ENCODE measurements at places on chromosomes 6 and 20. TPM values are rescaled to one million over a fixed set of nuclear protein-coding genes. Genes with fewer than 3 reads are reported as not detected.

DNA sequence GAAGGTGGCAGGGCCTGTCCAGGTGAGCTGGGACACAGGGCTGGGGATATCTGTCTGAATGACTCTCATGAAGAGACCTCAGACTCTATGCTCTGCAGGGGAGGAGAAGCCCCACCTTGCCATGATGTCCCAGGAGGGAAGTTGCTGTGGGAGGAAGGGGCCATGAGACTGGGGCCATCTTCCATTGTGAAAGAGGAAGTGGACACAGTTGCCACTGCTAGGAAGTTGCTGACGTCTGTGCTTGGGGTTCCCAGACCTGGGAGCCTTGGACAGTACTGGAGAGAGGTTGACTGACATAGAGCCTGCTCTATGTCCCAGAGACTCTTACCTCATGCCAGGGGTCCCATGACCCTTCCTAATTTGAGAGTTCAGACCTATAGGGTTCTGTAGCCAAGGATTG is 24.5 kb downstream of the SIRPB1 start:
- no peak for DNase-seq

Gene PCK1
- total RNA-seq = not detected

DNA sequence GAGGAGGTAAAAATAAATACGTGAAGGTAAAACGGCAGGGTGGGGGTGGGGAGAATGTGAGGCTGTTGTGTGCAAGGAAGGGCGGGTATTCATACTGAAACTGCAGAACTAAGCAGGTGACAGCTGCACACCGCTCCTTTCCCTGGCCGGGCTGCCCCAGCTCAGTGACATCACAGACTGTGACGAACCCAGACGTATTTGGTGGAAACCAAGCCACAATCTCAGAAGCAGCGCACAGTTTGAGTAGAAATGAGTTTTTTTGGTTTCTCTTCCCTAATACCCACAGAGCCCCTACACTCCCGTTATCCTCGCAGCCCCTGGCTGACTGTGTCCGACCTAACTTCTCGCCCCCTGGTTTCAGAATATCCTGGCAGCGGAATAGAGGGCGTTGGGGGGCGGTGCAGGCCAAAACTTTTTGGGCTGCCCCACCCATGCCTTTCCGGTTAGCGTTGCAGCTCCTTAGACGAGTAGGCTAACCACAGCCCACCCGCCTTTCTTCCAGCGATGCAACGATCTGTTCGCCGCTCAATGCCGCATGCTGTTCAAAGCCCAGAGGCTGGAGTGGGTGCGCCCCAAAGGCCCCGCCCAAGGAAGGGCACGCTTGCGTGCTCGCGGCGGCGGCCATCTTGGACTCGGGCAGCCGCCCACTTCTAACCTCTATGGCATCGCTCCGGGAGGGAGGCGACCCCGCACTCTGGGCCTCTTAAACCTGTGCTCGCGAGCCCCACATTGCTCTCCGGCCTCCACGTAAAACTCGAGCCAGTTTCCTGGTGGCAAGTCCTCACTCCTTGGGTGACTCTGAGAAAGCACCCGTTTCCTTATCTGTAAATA is 9.1 kb downstream of the BAK1 start:
- peak; percentile 98 for DNase-seq

- DNase-seq = no peak
These were observed 93.0 kb upstream of the HDAC2 start for GRCh38 chr6:114063956-114064355.

DNA sequence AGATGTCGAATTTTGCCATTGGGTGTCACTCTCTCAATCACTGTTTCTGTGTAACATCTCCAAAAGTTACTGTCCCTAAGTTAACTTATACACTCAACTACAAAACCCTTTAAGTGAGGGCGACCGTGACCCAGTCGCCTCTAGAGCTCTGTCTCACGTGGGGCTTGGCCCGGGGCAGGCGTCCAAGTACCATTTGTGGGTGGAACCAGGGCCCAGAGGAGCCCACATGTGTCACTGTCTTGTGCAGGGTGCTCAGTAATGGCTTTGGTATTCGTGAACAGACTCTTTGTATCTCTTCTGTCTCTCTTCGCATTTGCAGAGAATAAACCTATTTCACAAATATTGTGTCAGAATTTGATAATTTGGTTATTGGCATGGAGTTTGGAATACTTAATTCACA is 109.9 kb upstream of the THBS2 start:
- no peak for DNase-seq

DNA sequence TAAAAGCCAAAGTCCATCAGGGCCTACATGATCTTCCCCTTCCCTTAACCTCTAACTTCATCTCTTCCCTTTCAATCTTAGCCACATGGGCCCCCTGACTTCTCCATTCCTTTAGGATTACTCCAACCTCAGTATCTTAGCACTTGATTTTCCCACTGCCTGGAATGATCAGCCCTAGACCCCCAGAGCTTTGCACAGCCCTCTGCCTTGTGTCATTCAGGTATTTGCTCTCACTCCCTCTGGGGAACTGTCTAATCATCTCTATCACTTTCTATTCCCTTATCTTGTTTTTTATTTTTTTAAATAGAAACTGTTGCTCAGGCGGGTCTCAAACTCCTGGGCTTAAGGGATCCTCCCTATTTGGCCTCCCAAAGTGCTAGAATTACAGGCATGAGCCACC is 13.3 kb upstream of the ZNFX1 start:
- DNase-seq = no peak

Gene PRICKLE4
- not detected for total RNA-seq

GRCh38 chr20:848193-848592 is 14.7 kb downstream of the FAM110A start:
- no peak for DNase-seq

Gene GABRR1
- total RNA-seq = not detected

Gene CASP8AP2
- 14.8 TPM for total RNA-seq

GRCh38 chr6:170524172-170524502 is 29.0 kb downstream of the PSMB1 start:
- DNase-seq = no peak

GRCh38 chr6:25488156-25488555 is 163.9 kb upstream of the SCGN start:
- DNase-seq = no peak

- peak; percentile 61 for DNase-seq
These were observed 69.6 kb downstream of the HFE start for GRCh38 chr6:26156850-26157250.

Gene TMEM244
- not detected for total RNA-seq

DNA sequence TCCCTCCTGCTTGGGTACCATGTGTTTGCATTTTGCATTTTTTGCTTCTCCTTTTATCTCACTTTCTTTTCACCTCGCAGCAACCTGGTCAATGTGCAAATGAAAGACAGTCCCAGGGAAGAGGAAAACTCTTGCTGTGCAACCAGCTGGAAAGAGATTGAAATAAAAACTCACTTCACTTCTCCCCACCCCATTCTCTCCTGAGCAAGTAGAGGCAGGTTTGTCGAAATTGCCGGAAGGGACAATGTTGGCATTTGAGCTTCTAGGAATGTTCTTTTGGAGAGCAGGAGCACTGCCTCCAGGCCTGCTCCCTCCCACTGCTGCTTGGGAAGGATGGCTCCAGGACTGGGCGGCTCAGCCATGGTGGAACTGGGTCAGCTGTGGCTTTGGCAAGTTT is 30.6 kb downstream of the KCNG1 start:
- DNase-seq = no peak

Gene SAMD5
- total RNA-seq = not detected

DNA sequence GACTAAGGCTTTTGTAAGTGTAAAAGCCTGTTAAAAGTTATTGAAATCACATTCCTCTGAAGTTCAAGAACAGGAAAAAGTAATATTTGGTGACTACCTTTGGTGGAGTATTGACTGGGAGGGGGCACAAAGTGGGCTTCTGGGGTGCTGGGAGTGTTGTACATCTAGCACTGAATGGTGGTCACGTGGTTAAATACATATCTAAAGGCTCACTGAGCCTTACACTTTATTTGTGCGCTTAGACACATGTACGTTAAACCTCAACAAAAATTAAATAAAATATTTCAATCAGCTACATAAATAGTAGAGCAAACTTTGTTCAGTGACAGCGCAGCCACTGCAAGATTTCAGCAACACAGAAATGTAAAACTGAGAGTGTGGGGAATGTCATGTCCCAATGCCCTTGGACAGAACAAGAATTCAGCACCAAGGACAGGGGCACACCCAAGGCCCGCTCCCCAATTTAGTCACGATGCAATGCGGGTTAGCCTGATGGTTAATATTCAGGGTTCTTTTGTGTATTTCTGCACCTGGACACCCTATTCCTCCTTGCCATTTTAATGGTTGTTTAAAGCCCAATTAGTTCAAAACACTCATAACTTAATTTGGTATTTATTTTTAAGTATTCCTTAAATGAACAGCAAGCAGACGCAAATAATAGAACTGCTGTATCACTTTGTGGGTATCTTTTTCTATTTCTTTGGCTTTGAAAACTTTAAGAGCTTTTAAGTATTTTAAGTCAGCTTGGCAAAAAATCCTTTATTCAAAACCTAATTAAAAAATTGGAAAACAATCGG is 37.4 kb downstream of the ANGPT4 start:
- no peak for DNase-seq

Gene TCF21
- total RNA-seq = not detected

GRCh38 chr20:51354769-51355319 is 187.7 kb downstream of the NFATC2 start:
- DNase-seq = no peak

DNA sequence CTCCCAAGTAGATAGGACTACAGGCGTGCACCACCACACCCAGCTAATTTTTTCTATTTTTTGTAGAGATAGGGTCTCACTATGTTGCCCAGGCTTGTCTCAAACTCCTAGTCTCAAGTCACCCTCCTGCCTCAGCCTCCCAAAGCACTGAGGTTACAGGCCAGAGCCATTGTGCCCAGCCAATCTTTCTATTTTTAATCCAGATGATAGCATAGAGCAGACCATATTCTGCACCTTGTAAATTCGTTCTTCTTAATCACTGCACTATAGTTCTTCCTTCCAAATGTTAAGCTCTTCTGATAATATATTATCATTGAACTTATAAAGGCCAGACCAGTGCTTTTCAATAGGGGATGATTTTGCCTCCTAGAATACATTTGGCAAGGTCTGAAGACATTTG is 24.0 kb upstream of the CNKSR3 start:
- no peak for DNase-seq

Gene IRF4
- 25.6 TPM for total RNA-seq

DNA sequence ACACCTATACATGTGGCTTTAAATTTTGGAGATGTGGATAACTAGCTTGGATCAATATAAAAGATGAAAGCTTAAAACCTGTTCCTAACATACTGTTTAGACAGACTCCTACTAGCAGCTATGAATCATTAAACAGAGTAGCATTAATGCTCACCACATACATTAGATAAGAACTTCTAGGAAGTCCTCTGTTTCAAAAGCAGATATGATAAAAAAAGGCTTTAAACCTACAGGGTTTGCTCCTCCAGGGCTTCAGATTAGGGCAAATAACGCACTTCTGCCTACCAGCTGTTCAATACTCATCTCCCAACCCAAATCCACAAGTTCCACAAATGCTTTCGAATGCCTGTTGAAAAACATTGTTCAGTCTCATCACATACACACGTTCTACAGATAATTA is 1.5 kb downstream of the REPS1 start:
- no peak for DNase-seq

All from CD8-positive, alpha-beta T cell (primary cell).